ENCODE measurements at places on chromosomes 13 and 19.

DNA sequence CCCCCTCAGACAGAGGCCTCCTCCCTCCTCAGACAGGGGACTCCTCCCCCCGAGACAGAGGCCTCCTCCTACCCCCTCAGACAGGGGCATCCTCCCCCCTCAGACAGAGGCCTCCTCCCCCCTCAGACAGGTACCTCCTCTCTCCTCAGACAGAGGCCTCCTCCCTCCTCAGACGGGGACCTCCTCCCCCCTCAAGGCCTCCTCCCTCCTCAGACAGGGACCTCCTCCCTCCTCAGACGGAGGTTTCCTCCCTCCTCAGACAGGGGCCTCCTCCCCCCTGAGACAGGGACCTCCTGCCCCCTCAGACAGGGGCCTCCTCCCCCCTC lies 13.9 kb downstream of the C3 start:
- DNase-seq = no peak

- no peak for DNase-seq
These were observed 33.0 kb downstream of the FGF9 start for GRCh38 chr13:21703846-21704245.

GRCh38 chr19:12984143-12984627 lies 11.1 kb upstream of the NFIX start:
- DNase-seq = no peak

- no peak for DNase-seq
These were observed 90.2 kb upstream of the RNF113B start for GRCh38 chr13:98267080-98267912.

- no peak for DNase-seq
These were observed 434.0 kb downstream of the KLF5 start for GRCh38 chr13:73492811-73493210.

GRCh38 chr13:102484329-102484728 lies 82.5 kb upstream of the FGF14 start:
- no peak for DNase-seq
